ENCODE measurements at places on chromosomes 1 and 21.
A peak's percentile ranks its signal among the peaks of the same experiment; 100 is the strongest.

- DNase-seq: no peak
Observed at GRCh38 chr1:31761883-31762282, 2.3 kb downstream of the ADGRB2 start.

- no peak for DNase-seq
Observed at GRCh38 chr1:212651521-212651920, 43.0 kb downstream of the ATF3 start.

GRCh38 chr1:246687002-246687401, 37.2 kb upstream of the SCCPDH start:
- DNase-seq: peak; percentile 74

- no peak for DNase-seq
Observed at GRCh38 chr21:46356494-46357334, 32.8 kb downstream of the PCNT start.

- no peak for DNase-seq
Observed at GRCh38 chr1:211547710-211548109, 31.3 kb downstream of the SLC30A1 start.

GRCh38 chr21:46028573-46029091, 47.1 kb downstream of the COL6A1 start:
- DNase-seq: no peak

DNA sequence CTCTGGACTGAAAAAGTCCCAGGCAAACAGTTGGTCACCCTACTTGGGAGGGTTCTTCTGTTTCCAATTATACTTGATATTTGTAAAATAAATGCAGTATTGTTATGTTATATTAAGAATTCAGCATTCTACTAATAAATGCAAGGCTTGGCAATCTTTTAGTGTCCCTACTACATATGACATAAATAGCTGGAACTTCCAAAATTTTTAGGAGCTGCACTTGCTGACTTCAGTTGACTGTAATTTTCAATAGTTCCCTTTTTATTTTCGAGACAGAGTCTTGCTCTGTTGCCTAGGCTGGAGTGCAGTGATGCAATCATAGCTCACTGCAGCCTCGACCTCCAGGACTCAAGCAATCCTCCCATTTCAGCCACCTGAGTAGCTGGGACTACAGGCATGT, 20.0 kb downstream of the FOXD3 start:
- DNase-seq: no peak

DNA sequence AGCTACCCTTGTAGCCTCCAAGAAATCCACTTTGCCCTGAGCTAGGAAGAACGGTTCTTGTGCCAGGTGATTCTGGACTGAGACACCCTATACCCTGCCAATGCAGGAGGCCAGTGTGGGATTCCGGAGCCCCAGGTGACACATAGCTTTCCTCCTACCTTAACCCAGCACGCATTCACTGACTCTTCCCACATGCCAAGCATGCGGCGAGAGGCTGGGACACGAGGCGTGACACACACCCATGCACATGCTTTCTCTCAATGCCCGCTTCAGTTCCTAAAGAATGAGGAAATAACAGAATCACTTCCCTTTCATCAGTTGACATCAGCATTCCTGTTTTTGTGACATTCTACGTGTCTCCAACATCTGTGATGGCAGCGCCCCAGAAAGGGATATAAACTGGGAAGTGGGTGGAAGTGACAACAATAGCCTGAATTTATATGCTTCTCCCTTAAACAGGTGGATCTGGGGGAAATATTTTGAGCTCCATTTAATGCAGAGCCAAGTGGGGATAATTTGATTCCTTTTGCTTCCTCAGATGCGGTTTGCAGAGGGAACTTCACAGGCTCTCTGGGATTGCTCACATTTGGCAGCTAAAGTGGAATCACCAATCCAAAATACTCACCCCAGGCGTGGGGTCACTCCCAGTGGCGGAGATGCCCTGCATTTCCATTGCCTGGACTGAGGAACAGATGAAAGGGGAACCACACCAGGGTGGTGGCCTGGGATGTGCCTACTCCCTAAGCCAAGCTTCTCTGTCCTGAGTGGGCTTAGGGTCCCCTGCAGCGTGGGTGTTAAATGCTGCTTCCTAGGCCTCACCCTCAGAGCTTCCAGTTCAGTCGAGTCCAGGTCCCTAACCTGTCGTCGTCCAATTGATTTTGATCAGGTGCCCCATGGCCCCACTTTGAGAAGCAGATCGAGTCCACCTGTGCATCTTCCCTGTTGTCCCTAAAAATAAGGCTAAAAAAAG, 445.1 kb downstream of the SIPA1L2 start:
- DNase-seq: peak; percentile 33

- no peak for DNase-seq
Observed at GRCh38 chr1:165954940-165955339, 127.5 kb downstream of the UCK2 start.

GRCh38 chr1:154744352-154745035, 125.6 kb downstream of the KCNN3 start:
- DNase-seq: peak; percentile 27

DNA sequence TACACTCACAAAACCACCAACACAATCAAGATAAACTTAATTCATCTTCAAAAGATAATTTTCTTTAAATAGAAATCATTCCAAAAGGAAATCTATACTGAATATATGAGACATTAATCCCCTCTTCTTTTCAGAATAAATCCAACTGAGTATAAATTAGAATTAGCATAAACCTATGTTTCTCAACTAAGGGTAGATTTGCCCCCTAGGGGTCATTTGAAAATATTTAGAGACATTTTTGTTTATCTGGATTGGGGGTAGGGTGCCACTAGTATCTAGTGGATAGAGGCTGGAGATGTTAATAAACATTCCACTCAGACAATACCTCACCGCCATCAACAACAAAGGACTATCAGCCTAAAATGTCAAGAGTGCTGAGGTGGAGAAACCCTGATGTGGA, 6.5 kb upstream of the TNFSF4 start:
- no peak for DNase-seq

- no peak for DNase-seq
Observed at GRCh38 chr1:171784784-171785183, 3.3 kb downstream of the METTL13 start.

GRCh38 chr1:239276051-239276450, 110.3 kb upstream of the CHRM3 start:
- DNase-seq: no peak

GRCh38 chr1:238023137-238023536, 132.4 kb upstream of the ZP4 start:
- DNase-seq: no peak

- no peak for DNase-seq
Observed at GRCh38 chr1:176177764-176178163, 29.3 kb downstream of the COP1 start.
